ENCODE measurements at places on chromosomes 13 and 19.

DNA sequence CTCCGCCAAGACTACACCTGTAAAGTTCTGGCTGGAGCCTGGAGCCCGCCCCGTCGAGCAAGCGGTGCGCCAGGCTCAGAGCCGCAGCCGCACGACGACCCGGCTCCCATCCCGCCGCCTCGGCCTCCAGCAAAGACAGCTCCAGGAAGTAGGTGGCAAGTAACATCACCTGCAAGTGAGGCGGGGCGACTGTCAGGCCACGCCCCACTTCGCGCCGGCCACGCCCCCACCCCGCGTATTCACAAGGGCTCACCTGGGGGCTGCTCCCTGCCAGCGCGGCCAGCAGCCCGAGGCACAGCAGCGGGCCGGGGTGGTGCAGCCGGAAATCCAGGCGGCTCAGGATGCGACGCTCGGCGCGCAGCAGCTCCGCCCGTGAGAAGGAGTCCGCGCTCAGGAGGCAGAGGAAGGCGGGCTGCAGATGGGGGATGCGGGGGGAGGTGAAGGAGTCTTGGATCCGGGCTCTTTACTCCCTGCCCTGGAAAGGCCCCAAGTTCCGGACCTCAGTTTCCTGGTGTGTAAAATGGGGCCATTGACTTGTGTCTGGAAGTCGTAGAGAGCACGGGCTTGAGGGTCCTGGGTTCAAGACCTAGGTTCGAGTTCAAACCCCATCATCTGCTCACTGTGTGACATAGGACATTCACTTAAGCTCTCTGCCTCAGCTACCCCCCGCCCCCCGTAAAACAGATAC lies 3.2 kb downstream of the CCNP start:
- no peak for DNase-seq

- DNase-seq: no peak
These were observed 65.7 kb downstream of the SLC7A1 start for GRCh38 chr13:29529754-29530153.

DNA sequence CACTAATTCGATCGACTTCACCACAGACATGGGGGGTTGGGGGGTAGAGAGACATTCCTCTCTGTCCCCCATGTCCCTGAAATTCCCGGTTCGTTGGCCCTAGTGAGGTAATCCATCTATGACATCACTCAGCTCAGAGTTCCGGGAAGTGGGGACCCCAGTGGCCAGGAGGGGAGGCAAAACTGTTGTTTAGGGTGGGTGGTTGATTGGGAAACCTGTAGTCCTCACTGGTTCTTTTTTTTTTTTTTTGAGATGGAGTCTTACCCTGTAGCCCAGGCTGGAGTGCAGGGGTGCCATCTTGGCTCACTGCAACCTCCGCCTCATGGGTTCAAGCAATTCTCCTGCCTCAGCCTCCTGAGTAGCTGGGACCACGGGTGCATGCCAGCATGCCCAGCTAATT lies at the start of gene ARRDC5:
Gene ARRDC5 (minus strand): TSS at position 101 of the 400 bp plus-strand sequence. CDS start 71 bp downstream, at position 30.
- no peak for DNase-seq

DNA sequence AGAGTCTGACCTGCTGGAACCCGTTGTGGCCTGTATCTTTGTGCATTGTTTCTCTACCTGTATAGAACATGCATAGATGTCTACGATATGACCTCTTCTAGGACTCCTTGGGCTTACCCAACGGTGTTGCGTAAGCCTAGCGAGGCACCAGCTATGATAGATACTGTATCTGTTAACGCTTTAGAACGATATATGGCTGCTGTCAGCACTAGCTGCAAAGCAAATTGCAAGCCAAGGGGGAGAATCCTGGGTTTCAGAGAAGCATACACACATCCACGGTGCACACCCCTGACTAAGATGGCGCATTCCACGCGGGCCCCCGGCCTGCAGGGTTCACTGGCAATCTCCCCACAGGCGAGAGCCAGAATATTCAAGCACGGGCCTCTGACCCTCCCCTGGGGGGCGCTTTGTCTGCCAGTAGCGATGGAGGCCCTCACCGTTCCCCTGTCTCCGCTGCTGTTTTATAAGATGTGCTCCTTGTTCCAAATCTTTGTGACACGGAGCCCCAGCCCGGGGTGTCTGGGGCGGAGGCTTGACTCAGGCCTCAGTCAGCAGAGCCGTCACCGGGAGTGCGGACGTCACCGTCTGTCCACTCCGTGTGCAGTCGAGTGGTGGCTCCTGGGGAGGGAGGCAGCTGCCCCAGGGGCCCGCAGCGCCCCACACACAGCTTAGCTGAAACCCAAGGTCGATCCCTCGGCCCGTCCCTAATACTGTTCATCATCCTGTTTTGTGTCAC lies 12.9 kb upstream of the RPS15 start:
- DNase-seq: no peak

DNA sequence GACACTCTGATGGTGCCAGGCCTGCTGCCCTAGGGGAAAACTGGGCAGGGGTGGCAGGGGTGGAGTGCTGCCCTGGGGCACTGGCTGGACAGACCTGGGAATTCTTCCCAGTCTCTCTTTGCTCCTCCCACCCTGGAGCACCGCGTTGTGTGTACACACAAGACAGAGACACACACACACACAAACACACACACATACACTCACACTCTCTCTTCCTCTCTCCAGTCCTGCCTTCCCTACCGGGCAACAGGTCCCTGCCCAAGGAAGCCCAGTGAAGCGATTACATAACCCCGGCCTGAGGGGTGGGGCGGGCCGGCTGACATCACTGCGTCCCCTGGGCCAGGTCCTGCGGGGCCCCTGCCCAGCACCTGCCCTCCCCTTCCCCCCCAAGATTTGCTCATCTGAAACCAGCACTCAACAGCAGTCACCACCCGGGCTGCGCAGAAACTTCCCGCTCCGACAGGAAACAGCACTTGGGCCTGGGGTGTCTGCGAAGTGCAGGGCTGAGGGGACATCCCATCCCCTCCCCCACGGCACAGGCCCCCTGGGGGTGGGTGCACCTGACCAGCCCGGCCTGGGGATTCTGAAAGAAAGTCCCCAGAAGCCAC lies 1.2 kb downstream of the MKNK2 start:
- DNase-seq: peak; percentile 92

DNA sequence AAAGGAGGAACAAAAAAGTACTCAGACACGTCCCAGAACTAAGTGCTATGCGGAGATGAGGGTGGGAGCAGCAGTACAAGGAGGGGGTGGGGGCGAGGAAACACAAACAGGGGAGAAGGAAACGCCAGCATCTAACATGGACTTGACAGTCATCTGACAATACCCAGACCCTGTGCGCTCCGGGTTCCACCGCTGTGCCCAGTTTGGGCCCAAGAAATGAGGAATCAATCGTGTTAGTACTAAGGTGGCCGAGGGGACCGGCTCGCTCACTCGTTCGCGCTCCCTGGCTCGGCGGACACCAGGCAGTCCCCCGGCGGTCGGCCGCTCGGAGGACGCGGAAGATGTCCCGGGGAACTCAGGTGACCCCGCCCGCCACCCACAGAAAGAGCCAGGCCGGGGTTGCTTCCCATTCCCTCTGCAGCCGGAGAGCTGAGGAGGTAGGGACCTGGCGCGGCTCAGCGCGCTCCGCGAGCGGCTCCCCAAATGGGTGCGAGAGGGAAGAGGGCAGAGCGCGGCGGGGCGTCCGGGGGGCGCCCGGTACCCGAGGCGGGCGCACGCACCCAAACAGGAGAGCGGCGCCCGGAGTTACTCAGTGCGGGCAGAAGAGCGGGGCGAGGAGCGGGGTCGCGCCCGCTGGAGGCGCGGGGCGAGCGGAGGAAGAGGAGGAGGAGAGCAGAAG lies 616 bp downstream of the TSHZ3 start:
- DNase-seq: peak; percentile 78

- no peak for DNase-seq
These were observed 24.2 kb upstream of the NANOS2 start for GRCh38 chr19:45938733-45939319.

- no peak for DNase-seq
These were observed 49.0 kb downstream of the FREM2 start for GRCh38 chr13:38735665-38736440.

GRCh38 chr13:106186366-106187030 lies 349.0 kb downstream of the EFNB2 start:
- no peak for DNase-seq

GRCh38 chr19:31693131-31693932 lies 344.1 kb upstream of the TSHZ3 start:
- DNase-seq: no peak

GRCh38 chr13:27981006-27981708 lies 7.3 kb downstream of the URAD start:
- peak; percentile 62 for DNase-seq

GRCh38 chr13:73096173-73096572 lies 37.4 kb downstream of the KLF5 start:
- no peak for DNase-seq

- DNase-seq: no peak
These were observed 376.4 kb downstream of the FGF9 start for GRCh38 chr13:22047082-22047784.

GRCh38 chr13:73516731-73517130 lies 457.9 kb downstream of the KLF5 start:
- no peak for DNase-seq

GRCh38 chr19:11673608-11674041 lies 65.1 kb downstream of the ZNF823 start:
- peak; percentile 75 for DNase-seq

DNA sequence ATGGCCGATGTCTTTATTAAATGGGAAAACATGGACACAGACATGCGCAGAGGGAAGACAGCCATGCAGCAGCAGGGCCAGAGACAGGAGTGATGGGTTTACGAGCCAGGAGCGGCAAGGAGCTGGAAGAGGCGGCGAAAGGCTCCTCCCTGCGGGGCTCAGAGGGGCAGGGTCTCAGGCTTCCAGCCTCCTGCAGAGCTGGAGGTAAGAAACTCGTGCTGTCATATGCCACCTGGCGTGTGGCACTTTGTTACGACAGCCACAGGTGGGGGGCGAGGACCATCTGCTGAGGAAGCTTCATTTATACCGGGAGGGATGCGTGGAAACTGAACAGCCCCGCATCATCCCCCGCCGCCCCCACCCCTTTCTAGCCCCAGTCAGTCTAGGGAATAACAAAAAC lies 52.0 kb upstream of the SPACA7 start:
- DNase-seq: peak; percentile 36

- no peak for DNase-seq
These were observed 139.1 kb upstream of the TRPC4 start for GRCh38 chr13:38008636-38009035.

- no peak for DNase-seq
These were observed 19.9 kb upstream of the DHRS12 start for GRCh38 chr13:51823863-51824262.

- no peak for DNase-seq
These were observed 26.5 kb downstream of the MPND start for GRCh38 chr19:4369888-4370260.

DNA sequence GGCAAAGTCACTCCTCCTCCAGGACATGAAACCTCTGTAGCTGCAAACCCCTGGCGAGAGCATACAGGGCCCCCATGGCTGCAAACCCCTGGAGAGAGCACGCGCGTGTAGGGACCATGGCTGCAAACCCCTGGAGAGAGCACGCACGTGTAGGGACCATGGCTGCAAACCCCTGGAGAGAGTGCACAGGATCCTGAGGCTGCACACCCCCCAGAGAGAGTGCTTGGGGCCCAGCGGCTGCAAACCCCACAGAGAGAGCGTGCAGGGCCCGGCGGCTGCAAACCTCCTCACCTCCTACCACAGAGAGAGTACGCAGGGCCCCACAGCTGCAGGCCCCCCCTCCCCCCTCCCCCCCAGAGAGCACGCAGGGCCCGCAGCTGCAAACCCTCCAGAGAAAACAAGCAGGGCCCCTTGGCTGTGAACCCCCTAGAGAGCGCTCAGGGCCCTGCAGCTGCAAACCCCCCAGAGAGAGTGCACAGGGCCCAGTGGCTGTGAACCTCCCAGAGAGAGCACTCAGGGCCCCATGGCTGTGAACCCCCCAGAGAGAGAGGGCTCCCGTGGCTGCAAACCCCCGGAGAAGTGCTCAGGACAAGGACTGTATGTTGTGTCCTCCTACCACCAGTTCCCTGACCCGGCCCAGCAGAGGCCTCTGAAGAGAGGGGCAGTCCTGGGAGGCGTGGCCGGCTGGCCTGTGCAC lies 7.3 kb downstream of the ADPRHL1 start:
- no peak for DNase-seq

GRCh38 chr13:106151056-106151699 lies 384.3 kb downstream of the EFNB2 start:
- DNase-seq: no peak

DNA sequence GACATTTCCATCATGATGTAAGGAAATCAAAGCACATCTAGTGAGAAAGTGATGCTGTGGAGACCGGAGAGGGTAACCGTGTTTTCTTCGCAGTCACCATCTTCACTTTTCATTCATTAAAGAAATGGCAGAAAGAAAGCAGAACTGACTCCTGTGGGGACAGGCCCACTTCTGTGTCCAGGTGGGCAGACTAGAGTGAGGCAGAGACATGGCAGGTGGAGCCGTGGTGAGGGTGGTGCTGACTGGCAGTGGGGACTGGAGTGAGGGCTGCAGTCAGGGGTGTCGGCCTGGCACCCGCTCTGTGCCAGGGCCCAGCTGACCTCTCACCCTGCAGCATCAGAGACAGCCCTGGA lies 71.4 kb upstream of the MCF2L start:
- no peak for DNase-seq

- peak; percentile 50 for DNase-seq
These were observed 106.5 kb downstream of the TEX26 start for GRCh38 chr13:31038834-31039552.

DNA sequence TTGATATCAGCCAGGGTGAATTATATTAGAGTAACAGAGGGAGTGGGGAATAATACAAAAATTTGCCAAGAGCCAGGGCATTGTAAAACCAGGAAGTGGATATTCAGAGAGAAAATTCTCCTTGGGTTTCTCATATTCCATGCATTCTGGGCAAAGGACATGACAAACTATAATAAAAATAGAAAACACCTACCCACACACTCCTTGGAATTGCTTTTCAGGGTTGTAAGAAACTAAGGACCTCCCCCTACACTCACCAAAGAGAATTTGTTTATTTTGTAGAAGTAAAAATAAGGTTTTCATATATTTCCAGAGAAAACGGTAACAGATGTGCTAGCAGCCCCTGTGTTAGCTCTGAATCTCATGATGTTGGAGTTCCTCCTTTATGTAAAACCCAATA lies 649.6 kb downstream of the SLITRK1 start:
- no peak for DNase-seq

GRCh38 chr19:32206065-32206464 lies 139.3 kb upstream of the ZNF507 start:
- DNase-seq: no peak

GRCh38 chr19:36528921-36529518 lies 949 bp upstream of the ZNF260 start:
- DNase-seq: no peak
